ENCODE measurements at places on chromosomes 2 and 18.

DNA sequence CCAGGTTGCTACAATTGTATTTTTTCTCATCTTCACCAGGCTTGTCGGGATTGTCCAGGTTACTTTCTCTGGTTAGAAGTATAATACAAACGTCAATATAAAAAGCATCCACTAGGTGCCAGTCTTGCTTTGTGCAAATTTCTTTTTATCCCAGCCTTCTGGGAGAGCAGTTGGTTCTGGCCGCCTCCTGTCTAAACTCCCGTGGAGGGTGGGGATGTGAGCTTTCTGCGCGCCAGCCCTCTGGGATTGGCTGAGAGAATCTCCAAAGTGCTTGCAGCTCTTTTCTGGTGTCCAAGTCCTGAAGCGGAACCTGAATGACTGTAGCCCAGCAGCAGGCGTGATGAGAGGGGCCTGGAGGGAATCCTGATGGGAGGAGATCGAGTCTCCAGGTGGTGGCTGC lies 22.4 kb upstream of the TOGARAM2 start:
- peak; percentile 30 for DNase-seq

DNA sequence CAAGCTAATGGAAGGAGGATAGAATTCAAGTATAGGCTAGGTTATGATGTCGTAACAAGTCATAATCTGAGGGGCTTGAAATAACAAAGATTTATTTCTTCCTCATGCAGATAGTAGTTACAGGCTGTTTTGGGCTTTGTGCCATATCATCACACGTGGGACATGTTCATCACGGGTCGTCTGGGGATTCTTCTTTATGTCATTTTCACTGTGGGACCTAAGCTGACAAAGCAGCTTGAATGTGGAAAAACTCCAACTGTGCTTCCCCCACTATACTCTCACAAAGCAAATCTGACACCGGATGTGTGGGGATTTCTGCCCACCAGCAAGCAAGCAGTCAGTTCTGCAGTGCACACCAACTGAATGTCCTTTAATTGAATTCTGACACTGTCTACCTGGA lies 124.8 kb downstream of the LTBP1 start:
- DNase-seq: no peak

GRCh38 chr2:21382701-21383520 lies 259.1 kb downstream of the TDRD15 start:
- DNase-seq: no peak

DNA sequence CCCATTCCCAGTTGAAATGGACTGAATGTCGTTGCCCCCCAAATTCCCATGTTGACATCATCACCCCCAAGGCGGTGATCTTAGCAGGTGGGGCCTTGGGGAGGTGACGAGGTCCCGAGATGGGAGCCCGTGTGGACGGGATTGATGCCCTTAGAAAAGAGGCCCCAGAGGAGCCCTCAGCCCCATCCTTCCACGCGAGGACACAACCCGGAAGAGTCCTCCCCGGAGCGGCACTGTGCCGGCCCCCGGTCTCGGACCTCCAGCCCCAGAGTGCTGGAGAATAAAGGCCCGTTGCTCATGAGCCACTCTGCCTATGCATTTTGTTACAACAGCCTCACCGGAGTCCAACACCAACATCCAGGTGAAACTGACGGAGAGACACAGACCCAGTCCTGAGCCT lies 30.4 kb upstream of the SALL3 start:
- DNase-seq: no peak

DNA sequence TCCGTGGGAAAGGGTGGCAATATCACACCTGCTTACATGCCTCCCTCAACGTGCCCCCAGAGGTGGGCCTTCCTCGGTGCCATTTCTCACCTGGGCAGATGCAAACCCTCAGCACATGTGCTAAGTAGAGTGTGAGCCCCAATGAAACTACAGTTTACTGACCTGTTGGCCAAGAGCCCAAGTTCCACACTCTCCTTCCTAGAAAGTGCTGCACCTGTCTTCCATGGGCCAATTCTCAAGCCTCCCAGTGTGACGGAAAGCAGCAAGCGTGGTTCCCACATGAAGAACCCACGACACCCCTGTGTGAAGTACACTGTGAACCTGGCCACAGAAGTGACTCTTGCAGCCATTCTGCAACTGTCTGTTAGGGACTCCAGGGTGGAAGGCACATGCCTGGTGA lies 73.7 kb downstream of the UXS1 start:
- no peak for DNase-seq

- DNase-seq: peak; percentile 52
These were observed 1.5 kb downstream of the EFR3B start for GRCh38 chr2:25043241-25043867.

GRCh38 chr2:106982350-106982749 lies 96.4 kb upstream of the ST6GAL2 start:
- DNase-seq: no peak

DNA sequence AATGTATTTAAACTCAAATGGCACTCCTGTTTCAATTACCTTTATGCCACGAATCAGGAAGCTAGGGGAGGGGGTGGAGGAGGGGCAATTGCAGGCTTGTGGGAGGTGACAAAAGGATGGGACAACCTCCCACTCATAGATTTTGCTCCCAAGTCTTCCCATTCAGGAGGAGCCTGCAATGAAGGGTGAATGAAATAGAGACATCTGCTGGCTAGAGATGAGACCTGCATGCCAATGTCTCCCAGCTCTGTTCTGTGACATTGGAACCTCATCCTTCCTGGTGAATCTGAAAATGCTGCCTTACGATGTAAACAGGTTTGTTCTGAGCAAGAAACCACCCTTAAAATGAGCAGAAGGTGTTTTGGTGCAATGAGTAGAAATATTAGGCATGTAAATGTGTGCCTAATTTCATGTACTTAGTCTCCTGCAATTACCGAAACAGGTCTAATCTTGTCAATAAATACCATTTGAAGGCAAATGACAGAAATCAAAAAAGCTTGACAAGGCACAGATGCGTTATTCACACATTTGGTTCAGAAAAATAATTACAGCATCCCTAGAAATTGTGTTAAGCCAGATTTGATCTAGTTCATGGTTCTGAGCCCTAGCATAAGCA lies 2.7 kb upstream of the PID1 start:
- DNase-seq: no peak

DNA sequence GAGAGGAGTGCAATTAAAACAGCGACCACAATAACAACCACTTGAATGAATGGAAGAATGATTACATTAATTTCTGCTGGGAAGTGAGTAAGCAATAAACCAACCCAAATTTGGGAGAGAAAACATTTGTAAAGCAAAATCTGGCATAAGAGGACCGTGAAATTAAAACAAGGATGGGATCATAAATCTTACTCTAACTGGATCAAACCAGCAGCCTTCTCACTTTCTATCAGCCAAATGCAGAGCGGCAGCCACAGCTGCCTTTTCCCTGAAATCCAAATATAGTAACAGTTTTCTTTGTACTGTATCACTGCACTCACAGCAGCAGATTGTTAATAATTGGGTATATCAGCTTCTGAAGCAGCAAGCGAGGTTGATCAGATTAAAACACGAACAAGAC lies 245.2 kb upstream of the REG3G start:
- DNase-seq: no peak

GRCh38 chr2:12504443-12504842 lies 212.3 kb upstream of the TRIB2 start:
- peak; percentile 40 for DNase-seq

GRCh38 chr2:4908461-4908860 lies 783.7 kb upstream of the SOX11 start:
- DNase-seq: no peak

- no peak for DNase-seq
These were observed 16.4 kb upstream of the NMS start for GRCh38 chr2:100453853-100454252.

GRCh38 chr2:171241771-171242170 lies 81.1 kb upstream of the TLK1 start:
- DNase-seq: no peak

DNA sequence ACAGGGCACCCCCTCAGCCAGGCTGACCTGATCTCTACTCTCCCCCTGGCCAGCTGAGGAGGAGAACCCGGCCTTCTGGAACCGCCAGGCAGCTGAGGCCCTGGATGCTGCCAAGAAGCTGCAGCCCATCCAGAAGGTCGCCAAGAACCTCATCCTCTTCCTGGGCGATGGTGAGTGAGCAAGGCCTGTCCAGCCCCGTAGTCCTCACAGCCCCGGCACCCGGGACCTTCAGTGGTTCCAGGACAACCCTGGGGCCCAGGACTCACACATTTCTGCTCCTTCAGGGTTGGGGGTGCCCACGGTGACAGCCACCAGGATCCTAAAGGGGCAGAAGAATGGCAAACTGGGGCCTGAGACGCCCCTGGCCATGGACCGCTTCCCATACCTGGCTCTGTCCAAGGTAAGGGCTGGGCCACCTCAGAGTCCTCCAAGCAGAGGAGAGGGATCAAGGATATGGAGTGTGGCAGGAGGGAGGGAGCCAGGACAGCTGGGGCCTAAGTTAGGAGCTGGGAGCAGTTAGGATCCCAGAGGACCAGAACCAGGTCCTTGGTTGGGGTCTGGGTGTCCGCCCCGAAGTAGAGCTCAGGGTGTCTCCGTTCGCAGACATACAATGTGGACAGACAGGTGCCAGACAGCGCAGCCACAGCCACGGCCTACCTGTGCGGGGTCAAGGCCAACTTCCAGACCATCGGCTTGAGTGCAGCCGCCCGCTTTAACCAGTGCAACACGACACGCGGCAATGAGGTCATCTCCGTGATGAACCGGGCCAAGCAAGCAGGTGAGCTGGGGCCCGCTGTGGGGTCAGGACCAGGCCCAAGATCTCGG lies 555 bp downstream of the ALPI start:
- no peak for DNase-seq

- DNase-seq: no peak
These were observed 49.1 kb downstream of the KCNIP3 start for GRCh38 chr2:95346231-95346737.

- no peak for DNase-seq
These were observed 2.6 kb upstream of the PTPN2 start for GRCh38 chr18:12886498-12887126.

DNA sequence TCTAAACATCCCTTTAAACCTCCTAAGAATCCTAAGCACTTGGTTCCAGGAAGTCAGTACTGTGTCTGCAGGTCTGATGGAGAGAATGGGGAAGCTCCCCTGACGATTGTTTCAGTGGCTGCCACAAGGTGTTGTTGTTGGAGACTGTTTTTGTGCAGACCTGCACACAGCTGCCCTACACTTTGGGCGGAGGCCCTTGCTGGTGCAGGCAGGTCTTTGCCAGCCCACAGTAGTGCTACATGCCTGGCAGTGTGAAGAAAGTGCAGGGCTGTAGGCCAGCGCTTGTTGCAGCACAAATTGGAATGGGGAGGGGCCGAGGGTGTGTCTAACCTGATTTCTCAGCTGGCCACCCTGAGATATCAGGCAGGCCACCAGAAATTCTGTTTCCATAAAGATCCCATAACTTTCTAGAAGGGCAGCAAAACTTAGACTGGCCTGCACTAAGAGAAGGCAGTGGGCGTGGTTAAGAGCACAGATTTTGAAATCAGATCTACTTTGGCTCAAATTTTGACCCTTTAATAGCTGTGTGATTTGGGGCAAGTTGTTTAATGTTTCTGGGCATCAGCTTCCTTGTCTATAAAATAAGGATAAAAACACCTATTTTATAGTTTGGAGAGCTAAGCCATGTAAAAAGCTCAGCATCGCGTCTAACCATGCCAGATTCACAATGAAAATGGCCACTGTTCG lies 83.7 kb upstream of the SLC1A4 start:
- DNase-seq: no peak

DNA sequence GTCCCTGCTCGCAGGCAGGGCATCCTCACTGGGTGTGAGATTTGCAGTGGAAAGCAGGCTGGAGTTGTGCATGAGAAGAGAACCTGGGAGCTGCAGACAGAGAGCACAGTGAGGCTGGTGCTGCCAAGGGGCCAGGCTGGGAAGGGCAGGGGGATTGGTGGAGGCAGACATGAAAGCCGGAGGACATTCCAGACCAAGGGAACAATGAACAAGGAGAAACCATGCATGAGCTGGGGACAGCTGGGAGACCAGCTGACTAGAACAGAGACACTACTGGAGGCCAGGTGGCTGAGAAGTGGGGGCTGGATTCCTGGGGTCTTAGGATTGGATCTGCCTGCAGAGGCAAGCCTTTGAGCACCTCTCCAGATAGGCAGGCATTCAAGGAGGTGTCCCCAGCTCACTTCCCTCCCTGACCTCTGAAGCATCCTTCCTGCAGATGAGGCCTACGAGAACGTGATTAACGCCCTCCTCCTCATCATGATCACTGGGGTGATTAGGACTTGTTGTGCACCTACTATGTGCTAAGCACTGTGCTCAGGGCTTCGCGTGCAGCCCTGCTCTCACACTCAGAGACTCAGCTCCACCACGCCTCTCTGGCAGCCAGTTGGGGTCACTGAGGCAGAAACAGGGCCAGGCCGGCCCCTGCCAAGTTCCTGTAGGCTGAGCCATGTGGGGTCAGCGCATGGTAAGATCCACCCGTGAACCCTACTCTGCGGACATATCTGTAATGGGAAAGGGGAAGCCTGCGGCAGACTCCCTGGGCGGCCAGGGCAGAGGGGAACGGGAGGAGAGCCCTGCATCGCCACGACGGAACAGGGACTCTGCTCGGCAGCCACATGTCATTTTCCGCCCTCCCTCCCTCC lies 74.8 kb upstream of the SLC66A3 start:
- DNase-seq: no peak

DNA sequence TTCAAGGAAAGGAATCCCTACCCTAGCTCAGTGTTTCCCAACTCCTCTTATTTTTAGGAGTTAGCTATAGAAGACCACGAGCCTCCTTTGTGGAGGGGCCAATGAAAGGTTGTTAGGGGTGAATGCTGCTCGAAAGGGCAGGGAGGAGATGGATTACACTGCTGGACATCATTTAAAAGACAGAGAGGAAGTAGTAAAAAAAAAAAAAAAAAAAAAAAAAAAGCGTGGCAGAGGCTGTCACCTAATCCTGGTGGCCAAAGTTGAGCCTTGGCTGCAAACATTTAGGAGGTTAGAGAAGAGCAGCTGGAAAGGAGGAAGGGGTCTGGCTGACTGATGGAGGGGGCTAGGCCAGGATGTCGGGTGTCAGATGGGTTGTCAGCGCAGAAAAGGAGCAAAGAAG lies 139.0 kb upstream of the KLF7 start:
- DNase-seq: no peak

DNA sequence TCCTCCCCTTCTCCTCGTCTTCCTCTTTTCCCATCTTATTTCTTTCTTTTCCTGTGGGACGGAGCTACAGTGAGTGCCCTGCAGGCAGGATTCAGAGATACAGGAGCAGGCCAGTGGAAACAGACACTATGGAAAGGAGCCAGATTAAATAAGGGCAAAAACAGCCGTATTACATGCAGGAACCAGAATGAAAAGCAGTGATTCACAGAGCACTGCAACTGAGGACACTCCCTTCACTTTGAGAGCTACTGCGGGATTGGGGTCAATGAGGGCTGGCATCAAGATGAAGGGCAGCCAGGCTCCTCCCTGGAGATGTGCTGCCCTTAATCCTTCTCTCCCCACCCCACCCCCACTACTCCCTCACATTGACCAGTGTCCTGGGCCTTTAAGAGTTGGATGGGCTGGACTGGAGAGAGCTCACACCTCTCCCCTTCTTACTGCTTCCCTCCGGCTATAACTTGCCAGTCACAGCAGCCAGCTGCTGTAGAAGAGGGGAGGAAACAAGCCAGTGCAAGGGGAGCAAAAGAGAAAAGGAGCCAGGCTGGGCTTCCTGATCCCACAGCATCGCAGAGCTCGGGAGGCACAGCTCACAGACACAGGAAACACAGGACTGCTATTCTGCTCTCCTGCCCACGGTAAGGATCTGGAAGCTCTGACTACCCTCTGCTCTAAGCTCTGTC lies at the start of gene PLCD4:
TSS of gene PLCD4 (plus strand) at position 464 of the 680 bp plus-strand sequence. CDS start 7,841 bp downstream, outside the sequence.
- DNase-seq: no peak

GRCh38 chr18:48589797-48590519 lies 51.1 kb downstream of the CTIF start:
- DNase-seq: no peak

- no peak for DNase-seq
These were observed 6.8 kb upstream of the GREB1 start for GRCh38 chr2:11527001-11527400.
